NCI-H82 (cell line): ENCODE measurements at places on chromosomes 12 and 14.

- DNase-seq = no peak
Measured at GRCh38 chr12:28622406-28622805, 432.1 kb downstream of the CCDC91 start.

DNA sequence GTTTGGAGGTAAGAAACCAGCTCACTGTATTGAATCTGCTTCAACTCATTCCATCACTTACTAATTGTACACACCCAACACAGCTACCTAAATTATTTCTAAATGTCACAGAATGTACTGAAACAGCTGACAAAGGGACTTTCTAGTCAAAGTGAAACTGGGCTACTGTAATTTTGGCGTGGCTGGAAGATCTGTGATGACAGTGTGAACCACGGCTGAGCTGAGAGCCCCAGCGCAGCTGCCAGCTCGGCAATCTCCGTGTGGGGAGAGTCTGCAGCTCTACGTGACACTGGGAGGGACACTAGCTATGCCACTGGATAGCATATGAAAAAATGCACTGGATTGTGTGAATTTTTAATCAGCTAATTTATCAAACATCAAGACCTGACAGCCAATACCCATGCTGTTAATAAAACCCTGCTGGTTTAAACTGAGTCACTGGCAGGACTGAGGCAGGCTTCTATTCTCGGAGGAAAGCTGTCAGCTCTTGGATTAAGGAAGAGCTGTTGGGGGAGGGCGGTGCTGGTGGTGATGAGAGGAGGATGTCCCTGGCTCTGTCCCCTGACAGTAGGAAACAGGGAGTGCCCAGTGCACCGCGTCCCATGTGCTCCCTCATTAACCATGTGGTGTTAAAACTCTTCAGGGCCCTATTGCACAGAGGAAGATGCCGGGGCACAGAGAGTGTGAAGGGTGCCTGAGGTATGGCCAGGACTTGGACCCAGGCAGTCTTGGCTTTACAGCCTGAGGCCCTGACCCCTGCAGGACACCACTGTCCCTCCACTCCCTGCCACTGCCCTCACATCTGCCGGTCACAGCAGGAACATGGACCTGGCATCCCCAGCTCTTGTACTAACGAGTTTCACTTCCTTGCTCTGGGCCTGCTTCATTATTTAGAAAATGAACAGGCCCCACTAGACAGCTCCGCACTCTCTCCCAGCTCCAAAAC is 13.3 kb downstream of the SLC15A4 start:
- DNase-seq = peak; percentile 66

GRCh38 chr12:26713885-26714383 is 119.1 kb downstream of the ITPR2 start:
- no peak for DNase-seq

DNA sequence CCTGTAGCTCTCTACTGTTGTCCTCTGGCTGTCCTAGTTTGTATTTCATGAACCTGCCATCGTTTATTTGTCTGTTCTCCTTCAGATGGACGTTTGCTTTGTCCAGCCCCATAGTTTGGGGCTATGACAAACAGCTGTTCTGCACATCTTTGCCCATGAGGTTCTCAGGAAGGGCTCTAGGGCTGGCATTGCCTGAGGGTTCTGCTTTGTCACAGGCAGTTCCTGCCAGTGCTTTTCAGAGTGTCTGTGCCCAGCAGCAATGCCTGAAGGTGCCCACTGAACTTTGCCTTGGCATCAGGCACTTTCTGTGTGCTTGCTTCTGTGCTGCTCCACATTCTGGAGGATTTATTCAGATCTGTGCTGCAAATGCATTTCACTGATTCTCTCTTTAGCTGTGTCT is 361.3 kb downstream of the TMEM121 start:
- DNase-seq = no peak

DNA sequence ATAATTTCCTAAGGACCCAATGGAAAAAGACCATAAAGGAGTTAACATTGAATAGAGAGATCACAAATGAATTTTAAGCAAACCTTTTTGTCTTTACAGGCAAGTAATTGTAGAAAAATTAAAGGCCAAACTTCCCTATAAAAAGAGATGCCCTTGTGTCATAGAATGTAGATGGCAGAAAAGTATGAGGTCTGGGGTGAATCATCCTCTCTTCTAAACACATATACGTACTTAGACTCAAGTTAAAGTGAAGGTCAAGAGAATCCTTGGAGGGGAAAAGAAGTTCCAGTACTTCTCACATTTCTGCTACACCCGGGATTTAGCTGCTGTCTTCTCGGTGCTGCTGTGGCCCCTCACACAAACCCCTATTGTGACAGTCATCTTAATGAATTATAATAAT is 116.2 kb upstream of the ARID2 start:
- no peak for DNase-seq

DNA sequence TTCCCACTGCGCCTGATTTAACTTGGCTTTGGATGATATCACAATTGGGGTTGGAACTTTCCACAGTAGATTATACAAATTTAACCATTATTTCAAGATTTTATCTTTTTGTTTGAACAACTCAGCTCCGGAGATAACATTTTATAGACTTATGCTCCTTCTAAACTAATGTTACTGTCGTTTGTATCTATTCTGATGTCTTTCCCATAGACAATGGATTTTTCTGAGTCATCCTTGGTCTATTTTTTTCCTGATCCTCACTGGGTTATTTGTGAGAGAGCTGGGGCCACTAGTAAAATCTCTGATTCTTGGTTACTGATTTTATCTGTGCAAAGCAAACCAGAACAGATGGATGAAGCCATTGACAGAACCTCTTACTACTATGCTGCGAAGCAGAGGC is 175.1 kb downstream of the SLC38A4 start:
- DNase-seq = no peak

GRCh38 chr12:48183091-48183875 is at the start of gene CCDC184:
TSS of gene CCDC184 (plus strand) at chr12:48183644. CDS start at chr12:48184123, 479 bp downstream.
- peak; percentile 63 for DNase-seq

DNA sequence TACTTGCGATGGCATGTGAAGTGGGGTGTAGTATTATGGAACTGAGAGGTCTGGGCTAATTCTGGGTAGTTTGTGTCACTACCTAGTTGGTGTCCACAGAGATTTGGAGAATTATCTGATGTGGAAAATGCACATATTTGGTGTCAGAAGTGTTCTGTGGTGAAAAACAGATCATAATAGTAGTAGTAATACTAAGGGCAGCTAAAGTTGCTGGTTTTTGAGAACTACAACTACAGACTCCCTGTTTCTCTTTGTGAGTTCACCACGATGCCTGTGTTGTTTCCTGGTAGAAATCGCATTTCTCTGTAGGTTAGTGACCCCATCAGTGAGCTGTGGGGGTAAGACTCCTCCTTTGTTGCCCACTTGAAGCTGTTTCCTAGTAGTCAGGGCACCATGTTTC is 206.5 kb downstream of the FUT8 start:
- DNase-seq = no peak

- no peak for DNase-seq
Measured at GRCh38 chr12:132419631-132420246, 70.2 kb upstream of the FBRSL1 start.

GRCh38 chr12:104468371-104468770 is 11.6 kb downstream of the CHST11 start:
- no peak for DNase-seq

GRCh38 chr12:79531518-79531917 is 159.2 kb downstream of the PAWR start:
- no peak for DNase-seq

- DNase-seq = peak; percentile 88
Measured at GRCh38 chr14:34190717-34191116, 239.8 kb upstream of the EGLN3 start.

- DNase-seq = no peak
Measured at GRCh38 chr12:47821346-47821706, 1.6 kb upstream of the HDAC7 start.

DNA sequence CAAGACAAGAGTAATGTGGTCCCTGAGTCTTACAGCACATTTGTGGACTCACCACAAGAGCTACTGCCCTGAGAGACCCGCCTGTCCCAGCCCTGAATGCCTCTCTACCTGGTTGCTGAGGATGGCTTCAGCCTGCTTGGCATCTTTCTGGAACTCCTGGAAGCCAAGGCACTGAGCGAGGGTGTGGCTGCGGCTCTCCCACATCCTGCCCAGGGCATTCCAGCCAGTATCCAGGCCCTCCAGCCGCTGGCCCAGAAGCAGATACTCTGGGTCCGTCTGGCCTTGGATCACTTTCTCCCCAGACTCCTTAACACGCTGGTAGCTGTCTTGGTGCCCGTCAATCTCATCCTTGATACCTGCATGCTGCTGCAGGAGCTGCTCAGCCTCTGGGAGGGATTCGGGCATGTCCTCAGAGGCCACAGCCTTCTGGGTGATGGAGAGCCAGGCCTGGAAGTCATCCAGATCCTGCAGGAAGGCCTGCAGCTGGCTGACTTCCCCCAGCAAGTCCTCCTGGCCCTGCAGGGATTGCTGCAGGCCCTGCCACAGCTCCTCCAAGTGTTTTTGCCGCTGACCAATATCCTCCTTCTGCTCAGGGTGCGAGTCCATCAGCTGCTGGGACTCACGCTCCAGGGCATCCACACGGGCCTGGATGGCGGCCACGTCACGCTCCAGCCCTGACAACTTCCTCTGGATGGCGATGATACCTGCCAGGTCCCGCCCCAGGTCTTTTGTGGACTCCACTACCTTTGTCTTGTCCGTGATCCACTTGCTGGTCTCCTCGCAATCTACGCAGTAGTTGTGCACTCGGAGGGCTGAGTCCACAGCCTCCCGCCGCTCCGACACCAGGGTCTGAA is 82.3 kb downstream of the PLEKHG3 start:
- no peak for DNase-seq
